ENCODE measurements at places on chromosomes 7 and 10.

DNA sequence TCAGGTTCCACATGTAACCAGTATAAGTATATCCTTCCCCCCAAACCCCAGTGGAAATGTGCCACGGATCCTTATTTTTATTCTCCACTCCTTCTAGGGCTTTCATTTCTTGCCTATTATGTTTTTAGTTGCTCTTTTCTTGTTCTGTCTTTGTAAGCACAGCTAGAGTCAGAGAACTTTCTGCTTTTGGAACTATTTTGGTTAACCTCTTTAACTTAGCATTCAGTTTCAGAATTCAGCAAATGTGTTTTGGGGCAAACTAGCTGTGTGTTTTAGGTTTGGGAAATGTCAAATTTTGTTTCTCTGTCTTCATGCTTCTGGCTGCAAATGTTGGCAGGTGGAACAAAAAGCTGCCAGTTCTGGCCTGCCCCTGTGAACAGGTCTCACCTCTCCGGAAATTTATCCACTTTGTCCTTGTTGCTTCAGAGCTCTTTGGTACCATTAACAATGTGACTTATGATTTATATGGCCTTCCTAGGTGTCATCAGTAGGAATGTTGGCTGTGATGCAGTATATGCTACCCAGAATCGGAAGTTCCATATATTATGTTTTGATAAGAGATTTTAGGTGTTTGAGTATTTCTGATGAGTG lies 156.1 kb downstream of the ADK start:
- no peak for DNase-seq

- no peak for DNase-seq
These were observed 150.3 kb upstream of the NRP1 start for GRCh38 chr10:33484787-33485186.

DNA sequence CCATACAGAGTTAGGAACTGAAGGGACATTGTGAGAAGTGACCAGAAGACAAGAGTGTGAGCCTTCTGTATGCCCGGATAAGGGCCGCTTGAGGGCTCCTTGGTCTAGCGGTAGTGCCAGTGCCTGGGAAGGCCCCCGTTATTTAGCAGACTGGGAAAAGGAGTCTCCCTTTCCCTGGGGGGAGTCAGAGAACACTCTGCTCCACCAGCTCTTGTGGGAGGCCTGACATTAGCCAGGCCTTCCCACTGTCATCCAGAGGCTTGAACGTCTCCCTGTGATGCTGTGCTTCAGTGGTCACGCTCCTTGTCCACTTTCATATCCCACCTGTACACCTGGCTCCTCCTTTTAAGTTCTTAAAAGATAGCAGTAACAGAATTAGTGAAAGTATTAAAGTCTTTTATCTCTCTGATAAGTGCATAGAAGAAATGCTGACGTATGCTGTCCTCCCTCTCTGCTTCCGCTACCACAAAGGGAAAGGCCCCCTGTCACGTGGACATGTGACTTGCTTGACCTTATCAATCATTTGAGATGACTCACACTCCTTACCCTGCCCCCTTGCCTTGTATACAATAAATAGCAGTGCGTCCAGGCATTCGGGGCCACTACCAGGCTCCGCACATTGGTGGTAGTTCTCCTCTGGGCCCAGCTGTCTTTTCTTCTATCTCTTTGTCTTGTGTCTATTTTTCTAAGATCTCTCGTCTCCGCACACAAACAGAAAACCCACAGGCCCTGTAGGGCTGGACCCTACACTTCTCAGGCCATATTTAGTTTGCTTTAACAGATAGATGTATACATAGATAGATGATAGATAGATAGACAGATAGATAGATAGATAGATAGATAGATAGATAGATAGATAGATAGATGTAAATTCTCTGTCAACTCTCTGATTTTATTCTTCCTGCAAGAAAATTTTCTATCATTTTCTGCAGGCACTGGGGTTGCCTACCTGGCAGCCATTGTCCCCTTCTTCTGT lies 131.5 kb upstream of the JCAD start:
- no peak for DNase-seq

GRCh38 chr7:3605222-3605621 lies 304.2 kb downstream of the SDK1 start:
- no peak for DNase-seq
